ENCODE measurements at places on chromosomes 16 and 17.

DNA sequence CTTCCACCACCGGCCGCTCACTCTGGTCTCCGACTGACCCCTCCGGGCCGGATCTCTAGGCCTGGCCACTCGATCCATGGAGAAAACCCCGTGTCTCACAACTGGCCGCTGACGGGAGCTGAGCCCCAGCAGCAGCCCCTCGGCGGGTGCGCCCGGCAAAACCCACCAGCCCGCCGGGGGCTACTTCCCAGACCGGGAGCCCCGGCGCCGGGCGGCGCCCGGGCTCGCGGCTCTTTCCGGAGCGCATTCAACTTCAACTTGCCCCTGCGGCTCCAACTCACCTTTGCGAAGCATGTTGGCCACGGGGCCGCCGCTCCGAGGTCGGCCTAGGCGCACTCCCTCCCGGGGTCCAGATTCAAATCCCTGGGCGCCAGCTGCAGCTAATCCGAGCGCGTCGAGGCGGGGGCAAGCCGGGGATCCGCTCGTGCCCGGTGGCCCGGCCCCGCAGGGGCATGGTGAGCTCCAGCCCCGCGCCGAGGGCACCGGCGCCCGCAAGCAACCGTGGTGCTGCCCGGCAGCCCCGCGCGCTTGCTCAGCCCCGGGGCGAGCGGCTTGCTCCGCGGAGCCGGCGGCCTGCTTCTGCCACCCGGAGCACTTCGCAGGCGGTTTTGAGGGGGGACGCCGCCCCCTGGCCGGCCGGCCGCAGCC is 438 bp downstream of the RTN4RL1 start:
- no peak for DNase-seq

GRCh38 chr17:55811536-55811935 is 60.7 kb downstream of the PCTP start:
- DNase-seq, result no peak

- DNase-seq, result no peak
Measured at GRCh38 chr16:77850636-77851333, 62.4 kb downstream of the VAT1L start.

DNA sequence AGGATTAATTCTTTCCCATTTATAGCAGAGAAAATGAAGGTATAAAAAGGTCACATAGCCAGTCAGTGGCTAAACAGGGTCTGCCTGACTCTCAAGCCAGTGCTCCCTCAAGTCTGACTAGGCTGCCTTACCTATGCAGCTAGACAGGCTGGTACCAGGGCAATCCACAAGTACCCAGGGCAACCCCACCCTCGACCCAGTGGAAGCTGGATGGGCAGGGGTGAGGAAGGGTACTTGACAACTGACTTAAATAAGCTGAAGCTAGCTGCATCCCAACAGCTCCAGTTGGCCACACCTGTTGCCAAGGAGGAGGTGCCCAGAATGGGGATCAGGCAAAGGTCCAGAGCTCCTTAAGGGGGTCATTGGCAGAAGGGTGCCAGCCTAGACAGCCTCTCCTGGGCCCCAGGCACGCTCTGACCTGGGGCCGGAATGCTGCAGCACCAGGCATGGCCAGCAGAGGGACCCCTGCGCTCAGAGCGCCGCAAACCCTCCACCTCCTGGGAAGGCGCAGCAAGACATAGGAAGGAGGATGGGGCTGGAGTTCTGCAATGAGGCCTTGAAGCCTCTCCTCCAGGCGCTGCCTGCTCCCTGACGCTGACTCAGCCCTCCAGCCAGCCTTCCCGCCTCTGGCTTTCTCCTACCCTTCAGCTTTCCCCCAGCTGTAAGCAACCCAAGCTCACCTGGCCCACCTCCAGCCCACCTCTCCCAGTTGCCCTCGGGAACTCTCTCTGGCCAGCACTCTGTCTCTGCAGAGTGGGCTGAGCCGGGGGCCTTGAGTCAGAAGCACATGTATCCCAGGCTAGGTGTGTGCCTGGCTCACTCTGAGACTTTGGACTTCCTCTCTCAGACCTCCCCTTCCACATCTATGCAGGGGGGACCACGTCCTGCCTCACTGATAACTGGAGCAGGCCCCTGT is 28.8 kb downstream of the MPP2 start:
- DNase-seq, result peak; percentile 19

GRCh38 chr16:61968242-61969076 is 67.8 kb downstream of the CDH8 start:
- DNase-seq, result no peak

DNA sequence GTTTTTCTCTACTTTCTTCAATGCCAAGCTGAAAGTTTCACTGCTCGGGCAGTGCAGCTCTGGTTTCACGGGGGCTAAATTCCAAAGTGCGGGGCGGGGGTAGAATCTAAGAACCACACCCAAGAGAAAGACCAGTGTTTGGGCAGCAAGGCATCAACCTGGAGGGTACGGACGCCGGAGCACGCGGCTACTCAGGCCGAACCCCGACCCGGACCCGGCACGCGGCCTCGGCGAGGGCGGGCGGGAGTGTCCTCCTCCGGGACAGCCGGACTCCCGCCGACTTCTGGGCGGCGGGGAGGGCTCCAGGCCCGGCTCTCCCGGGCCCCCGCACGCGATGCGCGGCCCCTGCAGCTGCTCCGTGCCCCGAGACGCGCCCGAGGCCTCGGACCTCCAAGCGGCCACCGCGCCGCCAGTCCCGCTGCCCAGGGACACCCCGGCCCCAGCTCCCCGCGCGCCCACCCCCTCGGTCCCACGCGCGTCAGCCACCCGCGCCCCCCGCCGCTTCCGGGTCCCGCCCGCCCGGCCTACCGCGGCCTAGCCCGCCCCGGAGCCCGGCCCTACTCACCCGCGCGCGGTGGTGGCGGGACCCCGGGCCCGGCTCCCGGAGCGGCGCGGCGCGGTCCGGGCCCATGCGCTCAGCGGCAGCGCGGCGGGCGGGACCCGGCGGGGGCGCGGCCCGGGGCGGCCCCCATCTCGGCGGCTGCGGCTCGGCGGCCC is 561 bp downstream of the AXIN1 start:
- DNase-seq, result no peak

DNA sequence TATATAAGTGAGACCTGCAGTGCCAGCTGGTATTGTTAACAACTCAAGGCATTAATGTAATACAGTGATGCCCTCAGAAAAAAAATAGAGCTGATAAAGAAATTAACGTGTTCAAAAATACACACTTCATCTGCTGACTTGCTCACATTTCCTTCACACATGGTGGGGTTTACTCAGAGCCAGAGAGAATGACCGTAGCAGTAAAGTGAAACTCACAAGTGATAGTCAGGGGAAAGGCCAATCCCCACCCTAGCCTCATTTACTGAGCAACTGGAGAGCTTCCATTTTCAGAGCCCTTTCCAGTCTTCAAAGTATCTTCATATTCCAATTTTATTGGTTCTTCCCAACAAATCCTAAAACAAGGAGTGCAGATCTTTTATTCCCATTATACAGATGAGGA is 74.0 kb upstream of the HLF start:
- no peak for DNase-seq

- DNase-seq, result peak; percentile 40
Measured at GRCh38 chr17:38508954-38509771, 80.9 kb downstream of the ARHGAP23 start.

DNA sequence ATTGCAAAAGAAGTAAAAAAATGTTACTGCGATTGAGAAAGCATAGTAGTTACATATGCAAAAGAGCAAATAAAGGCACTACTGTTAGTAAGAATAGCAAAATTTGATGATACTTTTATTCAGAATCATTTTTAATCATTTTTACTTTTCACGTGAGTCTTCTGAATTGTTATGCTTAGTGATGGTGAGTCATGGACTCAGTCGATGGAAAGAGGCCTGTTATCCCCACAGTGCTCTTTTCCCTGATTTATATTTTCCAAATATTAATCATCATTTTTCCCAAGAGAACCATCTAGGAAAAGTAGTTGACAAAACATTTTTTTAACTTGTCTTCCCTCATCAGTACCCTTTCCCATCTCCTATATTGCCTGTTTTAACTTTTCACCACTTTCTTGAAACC is 181.1 kb downstream of the CHD9 start:
- no peak for DNase-seq

- DNase-seq, result no peak
Measured at GRCh38 chr17:49459401-49459984, 35.6 kb upstream of the NGFR start.

- DNase-seq, result no peak
Measured at GRCh38 chr17:62614142-62614541, 13.3 kb upstream of the MRC2 start.

DNA sequence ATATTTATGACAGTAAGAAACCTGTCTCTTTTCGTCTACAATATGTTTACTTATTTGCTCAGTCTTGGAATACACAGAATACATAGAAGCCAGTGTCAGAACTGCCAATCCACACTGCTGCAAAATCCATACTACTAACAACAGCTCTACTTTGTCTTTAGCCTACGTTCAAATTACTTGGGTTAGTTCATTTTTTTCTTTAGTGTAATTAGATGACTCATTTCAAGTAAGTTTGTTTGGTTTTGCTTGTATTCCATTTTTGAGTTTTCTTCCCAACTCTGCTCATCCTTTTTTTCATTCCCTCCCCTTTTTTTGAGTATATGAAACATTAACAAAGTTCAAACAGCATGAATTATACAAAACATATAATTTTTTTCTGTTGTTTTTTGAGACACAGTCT is 16.9 kb downstream of the CMC2 start:
- DNase-seq, result no peak

- DNase-seq, result no peak
Measured at GRCh38 chr17:18187821-18188761, 4.5 kb downstream of the ALKBH5 start.

GRCh38 chr17:76927577-76927976 is 59.4 kb downstream of the MGAT5B start:
- no peak for DNase-seq

- DNase-seq, result no peak
Measured at GRCh38 chr17:82767041-82767754, 15.3 kb downstream of the TBCD start.

GRCh38 chr17:37701496-37701898 is 43.4 kb downstream of the HNF1B start:
- DNase-seq, result no peak

DNA sequence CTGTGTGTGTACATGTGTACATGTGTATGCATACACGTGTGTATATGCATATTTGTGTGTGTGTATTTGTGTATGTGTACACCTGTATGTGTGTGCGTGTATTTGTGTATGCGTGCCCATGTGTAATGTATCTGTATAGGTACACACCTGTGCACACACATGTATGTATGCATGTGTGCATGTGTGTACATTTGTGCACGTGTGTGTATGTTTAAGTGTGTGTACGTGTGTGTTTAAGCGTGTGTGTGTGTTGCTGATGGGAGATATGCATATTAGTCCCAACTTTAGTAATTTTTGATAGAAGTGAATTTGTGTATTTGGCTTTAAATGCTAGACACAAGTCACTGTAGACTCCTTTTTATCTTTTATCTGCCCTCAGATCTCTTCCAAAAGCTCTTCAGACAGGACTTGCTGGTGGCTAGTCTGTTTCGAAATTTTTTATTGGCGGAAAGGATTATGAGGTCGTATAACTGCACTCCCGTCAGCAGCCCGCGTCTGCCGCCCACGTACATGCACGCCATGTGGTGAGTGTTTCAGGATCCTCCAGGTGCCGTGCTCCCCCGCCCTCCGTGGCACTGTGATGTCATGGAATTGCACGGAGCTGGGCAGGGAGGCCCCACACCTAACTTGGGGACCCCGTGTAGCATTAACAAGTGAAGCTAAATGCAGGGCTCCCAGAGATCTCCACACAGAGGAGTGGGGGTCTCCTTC is 168.8 kb upstream of the CHMP6 start:
- no peak for DNase-seq

GRCh38 chr17:38717139-38717745 is 12.2 kb downstream of the MLLT6 start:
- no peak for DNase-seq

DNA sequence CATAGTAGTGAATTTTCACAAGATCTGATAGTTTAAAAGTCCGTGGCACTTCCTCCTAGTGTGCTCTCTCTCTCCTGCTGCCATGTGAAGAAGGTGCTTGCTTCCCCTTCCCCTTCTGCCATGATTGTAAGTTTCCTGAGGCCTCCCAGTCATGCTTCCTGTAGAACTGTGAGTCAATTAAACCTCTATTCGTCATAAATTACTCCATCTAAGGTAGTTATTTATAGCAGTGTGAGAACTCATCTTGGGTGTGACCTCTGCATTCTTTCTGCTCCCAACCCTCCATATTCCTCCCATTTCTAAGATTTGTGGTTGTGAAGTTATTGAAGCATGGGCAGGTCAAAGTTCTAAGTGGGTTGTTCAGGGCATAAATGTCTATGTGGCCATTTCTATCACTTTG is 62.1 kb upstream of the ADAMTS18 start:
- no peak for DNase-seq

GRCh38 chr17:41777574-41778188 is 8.8 kb downstream of the JUP start:
- DNase-seq, result no peak

- DNase-seq, result no peak
Measured at GRCh38 chr17:49108318-49108717, 24.3 kb upstream of the B4GALNT2 start.

DNA sequence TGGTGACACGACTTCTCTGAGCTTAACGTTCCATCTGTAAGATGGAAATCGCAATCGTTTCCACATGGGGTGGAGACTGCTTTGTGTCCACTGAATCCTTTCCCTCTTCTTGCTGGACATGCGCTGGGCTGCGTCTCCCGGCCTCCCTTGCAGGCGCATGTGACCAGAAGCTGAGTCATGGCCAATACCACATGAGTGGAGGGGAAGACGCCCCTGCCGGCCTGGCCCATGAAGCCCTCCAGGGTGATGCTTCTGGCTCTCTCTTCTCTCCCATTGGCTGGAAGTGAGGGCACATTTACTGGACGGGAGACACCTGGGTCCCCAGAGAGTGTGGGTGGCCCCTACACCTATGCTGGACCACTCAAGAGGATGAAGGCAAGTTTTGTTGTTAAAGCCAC is 71.1 kb downstream of the DYNLRB2 start:
- DNase-seq, result no peak

DNA sequence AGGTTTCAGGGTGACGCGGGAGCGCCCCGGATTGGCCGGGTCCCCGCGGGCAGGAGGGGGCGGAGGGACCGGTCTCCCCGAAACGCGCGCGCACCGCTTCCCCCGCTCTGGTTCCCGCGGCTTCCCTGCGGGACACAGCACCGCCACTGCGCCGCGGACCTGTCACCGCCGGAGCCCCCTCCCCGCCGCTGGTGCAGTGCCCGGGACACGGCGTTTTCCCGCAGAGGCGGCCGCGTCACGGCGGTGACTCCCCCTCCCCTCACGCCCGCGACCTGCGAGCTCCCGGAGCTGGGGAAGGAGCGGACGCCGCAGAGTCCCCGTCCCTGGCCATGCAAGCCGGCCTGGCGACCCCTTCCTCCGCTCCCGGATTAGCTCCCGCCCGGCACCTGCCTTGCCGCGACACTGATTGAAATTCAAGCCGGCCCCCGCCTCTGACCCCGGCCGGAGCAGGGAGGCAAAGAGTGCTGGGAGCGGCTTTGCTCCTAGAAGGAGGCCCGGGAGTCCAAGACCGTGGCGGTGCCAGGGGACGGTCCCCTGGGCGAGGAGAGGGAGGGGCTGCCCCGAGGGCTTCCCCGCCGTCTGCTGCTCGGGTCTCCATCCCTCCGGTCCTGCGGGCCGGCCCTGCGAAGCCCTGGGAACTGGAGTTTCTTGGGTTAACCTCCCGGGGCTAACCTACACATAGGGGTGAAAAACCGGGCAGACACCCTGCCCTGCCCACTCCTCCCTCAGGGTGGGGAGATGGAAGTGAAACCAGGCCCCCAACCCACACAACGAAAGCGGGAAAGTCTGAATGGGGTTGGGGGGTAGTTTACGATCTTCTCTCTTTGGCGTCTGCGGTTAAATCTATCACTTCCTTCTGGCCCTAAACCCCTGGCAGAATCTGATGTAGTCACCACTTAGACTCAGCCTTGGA is 1.0 kb downstream of the RHBDL3 start:
- DNase-seq, result no peak

- DNase-seq, result no peak
Measured at GRCh38 chr17:40550608-40551007, 14.7 kb downstream of the CCR7 start.
